Activated T-cell treated with anti-CD3 and anti-CD28 coated beads for 1 hour (primary cell): ENCODE measurements at places on chromosomes 16 and 17.

DNA sequence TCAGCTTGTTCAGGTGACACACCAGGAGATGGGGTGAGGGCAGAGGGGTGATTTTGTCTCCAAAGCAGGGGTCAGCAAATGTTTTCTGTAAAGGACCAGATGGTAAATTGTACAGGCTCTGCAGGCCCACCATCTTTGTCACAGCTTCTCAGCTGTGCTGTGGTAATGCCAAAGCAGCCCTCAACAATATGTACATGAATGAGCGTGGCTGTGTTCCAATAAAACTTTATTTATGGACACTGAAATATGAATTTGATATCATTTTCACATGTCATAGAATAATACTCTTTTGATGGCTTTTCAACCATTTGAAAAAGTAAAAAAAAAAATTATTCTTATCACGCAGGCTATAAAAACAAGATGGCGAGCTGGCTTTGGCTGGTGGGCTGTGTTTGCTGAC is 206.4 kb upstream of the RPL38 start:
- no peak for DNase-seq

- DNase-seq, result no peak
Observed at GRCh38 chr16:56974549-56975300, 13.0 kb downstream of the CETP start.

GRCh38 chr16:57082664-57083063 is 9.7 kb upstream of the CPNE2 start:
- no peak for DNase-seq

- no peak for DNase-seq
Observed at GRCh38 chr17:17698371-17698770, 17.1 kb downstream of the RAI1 start.

GRCh38 chr16:50025537-50025931 is 509 bp downstream of the CNEP1R1 start:
- peak; percentile 10 for DNase-seq

- no peak for DNase-seq
Observed at GRCh38 chr16:79369796-79370195, 230.7 kb downstream of the MAF start.

GRCh38 chr17:63265526-63265925 is 180.6 kb downstream of the CYB561 start:
- DNase-seq, result no peak

DNA sequence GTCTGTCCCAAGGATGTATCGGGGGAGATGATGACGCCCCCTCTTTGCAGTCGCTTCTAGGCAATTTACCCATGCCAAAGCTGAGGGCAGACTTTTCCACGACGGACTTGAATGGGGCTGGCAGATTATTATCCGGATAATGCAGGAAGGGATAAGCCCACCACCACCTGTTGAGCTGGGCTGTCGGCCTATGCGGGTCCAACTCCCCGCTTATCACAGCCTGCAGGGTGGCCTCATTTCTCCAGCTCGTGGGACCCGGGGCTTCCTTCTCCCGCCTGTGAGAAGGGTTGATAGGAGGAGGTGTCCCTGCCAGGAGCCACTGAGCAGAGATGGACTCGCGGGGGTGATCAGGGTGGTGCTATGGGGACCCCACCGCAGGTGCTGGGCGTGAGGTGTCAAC is 559 bp downstream of the CACNG5 start:
- DNase-seq, result no peak

GRCh38 chr17:3985846-3986245 is 21.6 kb upstream of the ATP2A3 start:
- DNase-seq, result no peak
